ENCODE measurements at places on chromosomes 16 and 17.

DNA sequence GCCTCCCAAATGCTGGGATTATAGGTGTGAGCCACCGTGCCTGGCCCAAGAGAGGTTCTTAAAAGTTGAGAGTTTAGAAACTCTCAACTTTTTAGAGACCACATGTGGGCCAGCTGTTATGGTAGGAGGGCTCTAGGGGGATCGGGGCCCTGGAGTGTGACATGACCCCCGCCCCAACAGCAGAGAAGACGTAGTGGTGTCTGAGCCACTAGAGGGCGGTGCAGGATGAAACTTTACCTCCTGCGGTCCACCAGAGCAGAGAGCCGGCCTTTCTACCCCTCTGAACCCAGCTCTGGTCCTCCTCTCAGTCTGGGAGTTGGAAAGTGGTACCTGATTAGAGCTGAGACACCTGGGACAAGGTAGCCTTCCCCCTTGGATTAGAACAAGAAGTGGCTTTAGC, 7.4 kb downstream of the CDK5RAP3 start:
- DNase-seq, result peak; percentile 84

- DNase-seq, result no peak
Measured at GRCh38 chr16:75361936-75362335, 71.4 kb downstream of the CFDP1 start.

GRCh38 chr16:57940382-57940966, 30.5 kb downstream of the CNGB1 start:
- no peak for DNase-seq

GRCh38 chr17:1007310-1008007, 10.5 kb downstream of the TIMM22 start:
- DNase-seq, result no peak

GRCh38 chr17:73112246-73112645, 19.8 kb upstream of the SLC39A11 start:
- no peak for DNase-seq

- DNase-seq, result no peak
Measured at GRCh38 chr16:49524216-49524946, 150.8 kb downstream of the C16orf78 start.

GRCh38 chr16:82384017-82384416, 214.0 kb upstream of the MPHOSPH6 start:
- no peak for DNase-seq

DNA sequence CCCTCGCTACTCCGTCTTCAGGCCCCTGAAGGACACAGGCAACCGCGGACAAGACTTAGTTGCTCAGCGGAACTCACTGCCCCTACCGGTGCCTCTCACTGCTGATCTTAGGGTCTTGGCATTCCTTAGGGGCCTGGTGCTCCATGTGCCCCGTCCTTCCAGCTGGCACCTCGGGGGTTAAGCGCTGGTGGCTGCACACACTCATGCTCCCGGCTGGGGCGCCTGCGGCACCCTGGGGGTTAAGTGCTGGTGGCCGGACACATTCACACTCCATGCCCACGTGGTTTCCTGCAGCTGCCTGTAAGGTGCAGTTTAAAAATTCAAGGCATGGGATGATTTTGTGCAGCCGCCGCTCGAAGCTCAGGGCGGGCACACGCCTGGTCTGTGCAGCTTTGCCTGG, 45.1 kb downstream of the BAIAP2 start:
- DNase-seq, result no peak

- DNase-seq, result no peak
Measured at GRCh38 chr17:31699886-31700285, 159.2 kb downstream of the COPRS start.

GRCh38 chr16:30665155-30665829, 7.1 kb downstream of the FBRS start:
- DNase-seq, result no peak

DNA sequence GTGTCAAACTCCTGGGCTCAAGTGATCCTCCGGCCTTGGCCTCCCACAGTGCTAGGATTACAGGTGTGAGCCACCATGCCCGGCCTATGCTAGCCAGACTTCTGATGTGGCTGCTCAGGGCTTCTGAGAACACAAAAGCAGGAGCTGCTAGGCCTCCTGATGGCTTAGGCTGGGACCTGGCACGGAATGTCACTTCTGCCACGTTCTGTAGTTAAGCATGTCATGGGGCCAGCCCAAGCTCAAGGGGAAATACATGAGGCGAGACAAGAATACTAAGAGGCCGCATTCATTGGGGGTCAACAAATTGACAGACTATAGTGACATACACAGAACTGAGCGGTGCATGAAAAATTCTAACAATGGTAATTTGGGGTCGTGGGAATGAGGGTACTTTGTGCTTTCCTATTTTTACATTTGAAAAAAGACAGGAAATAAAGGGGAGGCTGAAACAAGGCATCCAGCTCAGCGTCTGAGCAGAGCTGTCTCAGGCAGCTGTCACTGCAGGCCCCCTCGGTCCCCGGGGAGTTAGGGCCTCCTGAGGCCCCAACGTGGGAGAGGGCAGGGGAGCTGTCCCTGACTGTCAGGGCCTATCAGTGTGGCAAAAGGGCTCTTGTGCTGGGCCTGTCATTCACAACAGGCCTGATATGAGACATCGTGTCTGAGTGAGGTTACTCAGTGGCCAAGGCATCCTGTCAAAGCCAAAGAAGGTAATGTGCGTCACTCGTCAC, 26.4 kb downstream of the CFAP20 start:
- DNase-seq, result no peak

GRCh38 chr17:72124438-72124775, 3.6 kb downstream of the SOX9 start:
- DNase-seq, result no peak

- no peak for DNase-seq
Measured at GRCh38 chr16:47865337-47865855, 290.4 kb downstream of the ABCC12 start.

GRCh38 chr16:50182441-50182840, 29.3 kb downstream of the TENT4B start:
- DNase-seq, result no peak

- DNase-seq, result no peak
Measured at GRCh38 chr17:35752945-35753764, at the start of gene GAS2L2. GAS2L2 (minus strand) TSS chr17:35753239; CDS start chr17:35752850, 389 bp downstream.

GRCh38 chr16:77840673-77841501, 52.5 kb downstream of the VAT1L start:
- no peak for DNase-seq

DNA sequence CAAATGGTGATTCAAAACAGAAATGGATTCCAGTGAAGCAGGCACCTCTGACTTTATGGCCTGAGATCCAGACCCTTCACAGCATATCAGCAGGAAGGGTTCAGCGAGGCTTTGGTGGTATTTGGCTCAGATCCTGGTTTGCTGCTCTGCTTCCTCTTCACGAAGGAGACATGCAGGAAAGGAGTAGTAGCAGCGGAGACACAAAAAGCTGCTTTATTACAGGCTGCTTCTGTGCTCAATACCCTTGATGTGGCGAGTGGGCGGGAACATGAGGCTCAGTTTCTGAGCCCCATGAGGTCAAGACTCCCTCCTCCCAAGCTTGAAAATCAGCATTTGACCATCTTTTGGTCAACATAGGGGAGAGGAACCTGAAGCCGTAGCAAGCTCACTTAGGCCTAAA, 213.3 kb upstream of the AXIN2 start:
- no peak for DNase-seq

DNA sequence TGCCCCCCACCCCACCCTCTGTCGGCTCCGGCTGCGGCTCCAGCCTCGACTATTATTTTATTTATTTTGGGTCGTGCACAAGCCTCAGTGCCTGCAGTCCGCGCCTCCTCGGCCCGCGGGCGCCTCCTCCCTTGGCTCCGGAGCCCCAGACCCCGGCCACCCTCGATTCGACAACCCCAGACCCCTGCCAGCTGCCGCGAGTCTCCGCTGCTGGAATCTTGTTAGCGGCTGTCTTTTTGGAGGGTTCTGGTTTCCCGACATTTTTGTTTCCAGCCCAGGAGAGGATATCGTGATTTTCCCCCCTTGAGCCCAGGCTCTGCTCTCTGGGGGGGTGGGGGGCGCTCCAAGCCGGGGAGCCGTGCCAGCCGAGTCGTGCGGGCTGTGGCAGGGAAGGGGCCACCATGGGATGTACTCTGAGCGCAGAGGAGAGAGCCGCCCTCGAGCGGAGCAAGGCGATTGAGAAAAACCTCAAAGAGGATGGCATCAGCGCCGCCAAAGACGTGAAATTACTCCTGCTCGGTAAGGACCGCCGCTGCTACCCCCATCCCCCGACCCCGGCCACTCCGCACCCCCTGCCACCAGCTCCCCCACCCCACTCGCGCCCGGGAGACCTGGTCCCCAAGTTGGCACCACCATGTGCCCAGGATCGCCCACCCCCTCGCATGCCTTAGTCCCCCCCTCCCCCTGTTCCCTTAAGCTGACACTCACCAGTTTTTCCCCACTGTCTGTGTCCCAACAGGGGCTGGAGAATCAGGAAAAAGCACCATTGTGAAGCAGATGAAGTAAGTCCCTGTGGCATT, 746 bp downstream of the GNAO1 start:
- DNase-seq, result peak; percentile 8

Data from adipocyte (in vitro differentiated cells).